GM12864 (cell line): ENCODE measurements at places on chromosomes 7 and 10.

GRCh38 chr7:21758286-21758685 is 187.4 kb downstream of the CDCA7L start:
- DNase-seq = no peak

GRCh38 chr10:13401142-13401541 is 53.0 kb upstream of the SEPHS1 start:
- no peak for DNase-seq

DNA sequence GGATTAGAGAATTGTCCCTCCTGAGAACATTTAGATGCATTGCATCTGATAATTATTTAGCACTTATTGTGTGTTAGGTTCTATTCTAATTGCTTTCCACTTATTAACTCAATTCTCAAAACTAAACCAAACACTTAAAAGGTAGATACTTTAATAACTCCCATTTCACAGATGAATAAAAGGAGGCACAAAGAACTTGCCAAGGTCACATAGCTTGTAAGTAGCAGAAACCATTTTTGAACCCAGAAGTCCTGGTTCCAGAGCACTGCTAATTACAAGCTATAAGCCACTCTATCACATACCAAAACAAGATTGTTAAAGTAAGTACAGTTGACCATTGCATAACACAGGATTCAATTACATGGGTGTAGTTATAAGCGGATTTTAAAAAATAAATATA is 164.9 kb downstream of the CPED1 start:
- no peak for DNase-seq

- no peak for DNase-seq
These were observed 724.5 kb downstream of the GRID1 start for GRCh38 chr10:85642082-85642420.

DNA sequence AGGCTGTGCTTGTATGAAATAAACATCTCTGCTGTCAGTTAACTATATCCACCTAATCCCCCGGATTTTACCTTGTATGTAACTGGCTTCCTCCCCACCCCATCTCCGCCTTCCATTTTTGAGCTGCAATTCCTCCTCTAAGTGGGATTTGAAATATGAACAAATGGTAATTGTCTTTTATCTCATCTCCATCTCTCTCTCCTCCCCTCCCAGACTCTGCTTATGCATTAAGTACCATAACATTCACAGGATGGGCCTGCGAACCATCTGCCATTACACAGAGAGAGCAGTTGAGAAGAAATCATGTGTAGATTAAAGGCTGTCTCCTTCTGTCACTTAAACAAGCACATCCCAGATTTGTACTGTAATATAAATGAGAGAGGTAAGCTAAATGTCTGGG is 1169.9 kb downstream of the TYW1 start:
- no peak for DNase-seq

DNA sequence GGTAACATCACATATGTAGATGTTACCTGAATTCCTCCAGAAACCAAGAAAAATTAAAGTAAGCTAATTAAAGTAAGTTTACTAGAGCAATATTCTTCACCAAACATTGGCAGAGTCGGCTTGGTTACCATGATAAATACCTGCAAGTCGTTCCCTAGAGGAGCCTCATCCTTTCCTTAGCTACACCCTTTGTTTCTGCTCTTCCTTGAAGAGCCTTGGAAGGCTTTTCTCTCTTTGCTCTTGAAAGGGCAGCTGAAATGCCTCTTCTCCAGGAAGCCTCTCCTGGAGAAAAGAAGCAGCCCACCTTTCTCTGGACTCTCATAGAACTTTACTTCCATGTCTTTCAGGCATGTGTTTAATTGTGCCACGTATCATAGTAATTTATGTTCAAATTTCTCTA is 34.9 kb upstream of the CALD1 start:
- DNase-seq = no peak

DNA sequence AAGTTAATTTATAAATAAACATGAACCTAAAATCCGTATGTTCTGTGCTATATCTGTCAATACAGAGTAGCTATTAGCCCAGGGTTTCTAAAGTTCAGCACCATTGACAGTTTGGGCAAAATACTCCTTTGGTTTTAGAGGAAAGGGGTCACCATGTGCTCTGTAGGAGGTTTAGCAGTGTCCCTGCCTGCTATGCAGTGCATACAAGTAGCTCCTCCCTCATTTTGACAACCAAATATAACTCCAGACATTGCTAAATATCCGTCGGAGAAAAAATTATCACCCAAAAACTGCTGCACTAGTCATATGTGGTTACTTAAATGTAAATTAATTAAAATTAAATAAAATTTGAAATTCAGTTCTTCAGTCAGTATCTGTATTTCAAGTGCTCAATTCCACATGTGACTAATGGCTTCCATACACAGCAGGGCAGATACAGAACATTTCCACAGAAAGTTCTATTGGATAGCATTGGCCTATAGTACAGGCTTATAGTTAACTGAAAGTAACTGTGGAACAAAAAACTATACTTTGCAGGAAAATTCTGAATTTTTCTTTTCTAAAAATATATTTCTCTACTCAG is 6.4 kb downstream of the UPF2 start:
- no peak for DNase-seq

GRCh38 chr7:143172354-143172753 is 10.9 kb upstream of the TAS2R39 start:
- DNase-seq = no peak

- DNase-seq = no peak
These were observed 351.2 kb downstream of the GFRA1 start for GRCh38 chr10:115921795-115922194.

GRCh38 chr10:78175444-78176015 is 141.9 kb downstream of the RPS24 start:
- DNase-seq = no peak

DNA sequence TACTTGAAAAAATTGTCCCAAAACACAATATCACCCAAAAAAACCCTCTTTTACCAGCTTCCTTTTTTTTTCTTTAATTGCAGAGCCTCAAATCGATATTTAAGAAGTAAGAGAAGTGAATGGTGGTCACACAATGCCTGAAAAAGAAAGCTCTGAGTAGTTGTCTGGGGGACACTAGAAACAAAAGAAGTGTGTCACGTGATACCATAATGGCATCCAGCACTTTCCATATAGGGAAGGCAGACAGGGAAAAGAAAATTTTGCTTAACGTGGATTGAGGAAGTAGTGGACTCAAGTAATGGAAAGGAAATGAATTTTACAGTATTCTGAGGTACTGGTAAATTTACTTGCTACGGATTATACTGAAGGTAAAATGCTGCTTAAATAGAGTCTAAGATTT is 765.9 kb upstream of the C7orf33 start:
- DNase-seq = no peak

DNA sequence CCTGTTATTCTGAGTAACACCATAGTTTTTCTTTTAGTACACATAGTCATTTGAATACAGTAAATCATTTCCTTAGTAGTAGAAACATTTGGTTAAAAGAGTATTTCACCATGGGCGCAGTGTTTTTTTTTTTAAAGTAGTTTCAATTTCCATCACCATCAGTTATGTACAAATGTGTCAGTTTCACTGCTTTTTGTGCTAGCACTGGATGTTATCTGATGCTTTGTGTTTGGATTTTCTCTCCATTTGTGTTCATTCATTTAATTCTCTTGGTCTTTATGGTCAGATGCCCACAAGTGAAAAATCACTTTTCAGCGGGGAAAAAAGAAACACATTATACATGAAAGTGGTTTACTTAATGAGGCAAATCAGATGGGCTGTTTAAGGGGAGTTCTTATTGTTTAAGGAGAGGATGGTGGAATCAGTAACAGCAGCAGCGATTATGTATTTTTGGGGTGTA is 16.0 kb upstream of the HK1 start:
- no peak for DNase-seq

- no peak for DNase-seq
These were observed 4.1 kb downstream of the KCNIP2 start for GRCh38 chr10:101839416-101840063.

DNA sequence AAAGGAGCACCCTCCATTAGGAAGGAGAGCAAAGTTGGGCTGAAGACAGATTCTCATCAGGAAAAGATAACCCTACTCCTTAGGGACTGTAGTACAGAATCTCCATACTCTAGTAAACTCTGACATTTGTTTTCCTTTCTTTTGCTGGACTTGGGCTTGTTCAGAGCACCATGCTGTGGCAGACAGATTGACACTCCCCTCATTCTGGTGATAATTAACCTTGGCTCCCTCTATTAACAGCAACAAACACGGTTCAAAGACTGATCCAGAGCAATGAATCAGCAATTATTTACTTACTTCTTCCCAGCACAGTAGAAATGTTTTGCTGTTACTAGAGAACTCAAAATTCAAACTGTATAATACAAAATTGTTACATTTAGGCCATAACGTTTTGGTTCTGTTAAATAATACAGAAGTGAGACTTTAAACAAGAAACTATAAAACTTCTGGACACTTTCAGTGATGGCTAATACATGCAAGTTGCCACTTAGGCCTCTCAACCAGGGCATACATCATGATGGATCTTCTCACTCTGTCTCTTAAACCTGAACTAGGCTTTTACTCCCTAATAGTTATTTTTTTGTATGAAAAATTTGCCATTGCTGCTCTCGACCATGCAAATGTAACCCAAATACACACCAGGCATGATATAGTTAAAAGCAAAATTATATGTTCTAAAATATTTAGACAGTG is 639.0 kb downstream of the IPMK start:
- DNase-seq = no peak

GRCh38 chr10:58698777-58699356 is 186.2 kb downstream of the BICC1 start:
- DNase-seq = no peak

- DNase-seq = no peak
These were observed 112.0 kb upstream of the MKX start for GRCh38 chr10:27857616-27858015.

DNA sequence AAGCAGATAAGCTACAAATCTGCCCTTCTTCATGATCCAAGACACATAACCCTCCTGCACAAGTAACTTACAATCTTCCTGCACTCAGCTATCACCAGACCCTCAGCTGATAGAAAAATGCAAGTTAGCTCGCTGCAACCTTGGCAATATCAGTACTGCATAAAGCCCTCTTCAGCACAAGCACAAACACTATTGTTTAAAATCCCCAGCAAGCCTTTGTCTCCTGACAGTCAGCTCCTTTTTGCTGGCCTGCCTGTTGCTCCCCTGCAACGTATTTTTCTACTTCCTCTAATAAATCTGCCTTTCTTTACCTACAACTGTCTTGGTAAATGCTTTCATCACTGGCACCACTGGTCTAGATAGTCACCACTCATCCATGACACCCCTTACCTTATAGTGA is 59.8 kb downstream of the BAMBI start:
- DNase-seq = no peak

GRCh38 chr7:92115821-92116220 is 18.5 kb downstream of the CYP51A1 start:
- no peak for DNase-seq

GRCh38 chr7:15674586-15674985 is 11.9 kb downstream of the MEOX2 start:
- DNase-seq = no peak

DNA sequence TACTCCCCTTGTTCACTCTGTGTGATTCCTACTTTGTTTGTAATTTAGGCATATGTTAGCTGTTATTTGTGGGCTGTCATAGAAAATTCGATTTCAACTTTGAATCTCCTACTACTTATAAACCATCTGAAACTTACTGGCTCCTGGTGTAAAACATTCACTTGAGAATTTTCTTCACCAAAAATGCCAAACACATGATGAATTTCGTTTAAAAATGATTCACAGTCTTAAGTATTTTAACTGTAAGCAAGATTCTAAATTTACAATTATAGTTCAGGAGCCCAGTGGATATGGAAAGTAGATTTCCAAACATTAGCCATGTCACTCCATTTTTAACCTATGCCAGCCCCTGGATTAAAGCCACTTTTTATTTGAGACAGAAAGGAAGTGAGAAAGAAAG is 3.1 kb downstream of the CPED1 start:
- no peak for DNase-seq

GRCh38 chr10:119199231-119199992 is 8.0 kb upstream of the GRK5 start:
- no peak for DNase-seq

DNA sequence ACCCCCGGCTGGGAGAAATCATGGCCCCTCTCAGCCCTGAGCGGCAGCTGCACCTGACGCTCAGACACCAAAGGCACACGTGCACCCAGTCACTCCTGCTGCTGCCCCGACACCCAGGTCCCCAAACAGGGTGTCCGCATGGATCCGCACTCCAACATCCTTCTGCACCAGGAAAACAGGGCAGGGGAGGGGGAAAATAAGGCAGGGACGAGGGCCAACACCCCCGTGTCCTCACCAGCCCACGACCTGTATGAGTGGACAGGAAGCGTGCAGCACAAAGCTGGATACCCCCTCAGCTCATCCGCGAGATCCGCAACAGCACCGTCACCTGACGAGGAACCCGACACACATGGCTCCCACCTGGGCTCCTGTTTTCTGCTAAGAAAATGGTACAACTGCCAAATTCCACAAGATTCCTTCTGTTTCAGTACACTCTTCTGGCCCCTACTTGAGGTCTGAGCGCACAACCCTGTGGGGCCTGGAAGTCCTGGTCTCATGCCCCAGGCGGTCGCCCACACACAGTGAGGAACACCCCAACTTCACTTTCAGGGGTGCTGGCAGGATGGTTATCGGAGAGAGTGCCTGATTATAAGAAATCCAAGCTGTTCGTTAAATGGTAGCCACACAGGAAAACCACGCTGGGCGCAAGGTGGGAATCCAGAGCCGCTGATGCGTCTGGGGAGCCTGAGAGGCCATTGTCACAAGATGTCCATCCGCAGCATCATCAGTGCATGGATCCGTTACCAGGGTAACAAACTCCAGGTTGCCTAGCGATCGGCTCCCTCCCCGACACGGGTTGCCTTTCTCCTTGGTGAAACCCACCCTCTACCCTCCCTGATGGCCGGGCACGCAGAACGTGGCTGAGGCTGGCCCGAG is 63.6 kb downstream of the ZRANB1 start:
- DNase-seq = no peak

DNA sequence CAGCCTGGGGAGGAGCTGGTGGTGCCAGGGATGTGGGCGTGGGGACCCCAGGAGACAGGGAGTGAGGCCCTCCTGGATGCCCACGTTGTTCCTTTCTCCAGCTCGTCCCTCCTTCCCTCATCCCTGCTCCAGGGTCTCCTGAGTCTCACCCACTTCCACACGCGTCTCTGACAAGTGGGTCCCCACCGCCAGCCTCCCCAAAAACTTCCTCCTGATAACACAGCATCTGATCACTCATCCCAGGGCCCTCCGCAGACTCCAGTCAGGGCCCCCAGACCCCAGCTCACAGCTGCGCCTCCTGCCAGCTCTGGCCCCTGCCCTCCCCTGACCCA is 60.6 kb upstream of the INPP5A start:
- DNase-seq = no peak

DNA sequence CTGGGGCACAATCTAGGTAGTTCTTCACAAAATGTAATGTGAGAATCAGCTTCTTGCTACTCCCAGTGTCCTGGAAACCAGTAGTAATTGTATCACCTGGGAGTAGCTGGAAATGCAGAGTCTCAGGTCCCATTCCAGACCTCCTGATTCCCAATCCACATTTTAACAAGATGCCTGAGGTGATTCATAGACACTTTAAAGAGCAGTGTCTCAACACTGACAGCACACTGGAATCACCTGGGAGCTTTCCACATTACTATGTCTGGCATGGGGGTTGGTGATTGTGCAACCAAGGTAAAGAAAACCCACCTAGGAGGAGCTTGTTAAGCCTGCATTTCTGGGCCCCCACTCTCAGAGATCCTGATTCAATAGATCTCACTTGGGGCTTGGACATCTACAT is 11.1 kb downstream of the DPY19L1 start:
- DNase-seq = no peak

GRCh38 chr7:4097001-4097609 is 585.0 kb upstream of the FOXK1 start:
- DNase-seq = no peak
